ENCODE measurements at places on chromosomes 1 and 21. TPM values are rescaled to one million over a fixed set of nuclear protein-coding genes. Genes with fewer than 3 reads are reported as not detected.
A peak's percentile ranks its signal among the peaks of the same experiment; 100 is the strongest.

APCS gene
- total RNA-seq, result not detected

TTLL7 gene
- 1.3 TPM for total RNA-seq

MTARC2 gene
- total RNA-seq, result not detected

SLAMF1 gene
- 41.3 TPM for total RNA-seq

CR1L gene
- total RNA-seq, result not detected

DNASE2B gene
- total RNA-seq, result not detected

C1QA gene
- 0.61 TPM for total RNA-seq

DIO1 gene
- total RNA-seq, result not detected

AIRE gene
- not detected for total RNA-seq

NTMT2 gene
- not detected for total RNA-seq

ARHGEF19 gene
- total RNA-seq, result 10.2 TPM

TCHH gene
- total RNA-seq, result 0.08 TPM

CASQ1 gene
- not detected for total RNA-seq

PPM1J gene
- total RNA-seq, result not detected

DNA sequence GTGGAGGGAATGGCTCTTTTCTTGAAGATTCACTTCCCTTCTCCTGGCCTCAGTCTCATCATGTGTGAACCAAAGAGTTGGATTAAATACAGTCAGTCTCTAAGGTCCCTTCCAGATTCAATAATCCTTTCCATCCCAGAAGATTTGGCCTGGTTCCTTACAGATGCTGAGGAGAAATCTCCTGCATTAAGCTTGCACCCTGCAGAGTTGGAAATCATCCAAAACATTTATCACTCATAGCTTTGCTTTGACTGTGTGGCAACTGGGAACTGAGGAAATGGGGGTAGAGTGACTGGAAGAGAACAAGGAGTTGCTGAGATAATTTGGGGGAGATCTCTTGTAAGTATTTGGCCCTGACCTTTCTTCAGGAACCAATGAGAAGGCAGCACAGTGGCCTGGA lies 220.5 kb upstream of the SGIP1 start:
- DNase-seq, result no peak

GRCh38 chr21:31911138-31911907 lies 38.5 kb downstream of the HUNK start:
- no peak for DNase-seq

GRCh38 chr1:36992139-36992943 lies 42.0 kb downstream of the GRIK3 start:
- no peak for DNase-seq

DNA sequence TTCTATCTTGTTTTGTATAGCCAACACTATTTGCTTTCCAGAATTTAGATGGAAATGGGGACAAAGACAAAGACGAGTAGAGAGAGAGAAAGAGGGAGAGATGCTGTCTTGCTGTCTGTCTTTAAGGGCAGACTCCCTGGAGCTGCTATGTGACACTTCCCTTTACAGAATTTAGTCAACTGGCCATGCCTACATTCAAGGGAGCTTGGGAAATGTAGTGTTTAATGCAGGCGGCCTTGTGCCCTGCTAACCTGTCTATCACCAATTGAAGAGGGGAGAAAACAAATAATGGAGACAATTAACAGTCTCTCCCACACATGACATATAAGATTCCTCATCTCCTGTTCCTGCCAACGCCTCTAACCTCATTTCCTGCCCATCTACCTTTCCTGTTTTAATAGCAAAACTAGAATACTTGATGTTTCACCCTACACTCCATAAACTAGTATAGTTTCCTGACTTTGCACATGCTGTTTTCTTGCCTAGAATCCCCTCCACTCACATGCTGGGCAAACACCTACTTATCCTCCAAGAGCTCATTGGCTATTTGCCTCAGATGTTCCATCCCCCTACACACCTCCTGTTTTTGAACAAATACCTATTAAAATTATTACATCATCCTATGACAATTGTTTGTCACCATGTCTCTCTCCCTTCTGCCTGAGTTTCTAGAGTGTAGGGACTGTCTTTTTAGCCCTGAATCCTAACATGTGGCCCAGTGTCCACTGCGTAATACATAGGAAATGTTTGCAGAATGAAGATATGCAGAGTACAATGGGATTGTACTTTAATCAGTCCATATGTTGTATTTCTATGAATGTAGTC lies 117.2 kb downstream of the SLC25A24 start:
- no peak for DNase-seq

DNA sequence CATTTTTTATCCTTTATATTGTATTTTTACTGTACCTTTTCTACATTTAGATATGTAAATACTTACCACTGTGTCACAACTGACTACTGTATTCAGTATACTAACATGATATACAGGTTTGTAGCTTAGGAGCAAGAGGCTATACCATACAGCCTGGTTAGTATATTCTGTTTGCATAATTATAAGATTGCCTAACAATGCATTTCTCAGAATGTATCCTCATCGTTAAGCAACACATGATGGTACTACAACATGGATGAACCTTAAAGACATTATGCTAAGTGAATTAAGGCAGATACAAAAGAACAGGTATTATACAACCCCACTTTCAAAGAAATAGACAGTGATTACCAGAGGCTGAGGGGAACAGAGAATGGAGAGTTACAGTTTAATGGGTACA lies 62.7 kb downstream of the RUSC1 start:
- DNase-seq, result no peak

DNA sequence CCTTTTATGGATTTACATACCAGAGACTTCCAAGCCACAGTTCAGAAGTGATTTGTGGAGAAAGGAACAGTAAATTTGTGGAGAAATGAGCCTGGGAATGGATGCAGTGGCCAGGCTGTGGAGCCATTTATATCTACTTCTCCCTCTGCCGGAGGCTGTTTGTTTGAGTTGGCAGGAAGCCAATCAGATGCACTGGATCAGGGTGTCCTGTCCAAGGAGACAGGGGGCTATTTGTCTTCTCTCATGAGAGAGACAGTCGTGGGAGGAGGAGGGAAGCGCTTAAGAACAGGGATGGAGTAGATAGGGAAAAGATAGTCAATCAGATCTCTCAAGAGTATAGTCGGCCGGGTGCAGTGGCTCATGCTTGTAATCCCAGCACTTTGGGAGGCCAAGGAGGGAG lies 2.8 kb upstream of the HAPLN2 start:
- DNase-seq, result no peak

GRCh38 chr1:21659099-21659923 lies 9.8 kb downstream of the RAP1GAP start:
- DNase-seq, result peak; percentile 91

- no peak for DNase-seq
These were observed 9.4 kb upstream of the S100A8 start for GRCh38 chr1:153400244-153400643.

DNA sequence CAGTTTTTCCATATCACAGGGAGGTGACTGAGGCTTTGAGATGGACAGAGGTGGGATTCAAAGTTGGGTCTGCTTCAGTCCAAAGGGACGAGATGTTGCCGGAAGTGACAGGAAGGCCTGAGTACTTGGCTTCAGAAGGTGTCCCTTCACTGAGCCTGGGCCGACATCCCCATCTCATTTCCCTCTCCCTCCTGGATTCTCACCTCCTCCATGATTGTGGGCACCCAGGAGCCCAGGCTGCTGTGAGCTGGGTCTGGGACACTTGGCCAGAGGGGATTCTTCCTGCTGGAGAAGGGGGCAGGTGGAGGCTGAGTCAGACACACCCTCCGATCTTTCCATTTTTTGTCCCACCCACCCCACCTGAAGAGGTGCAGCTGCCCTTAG lies 2.8 kb upstream of the MRPS15 start:
- DNase-seq, result no peak

- no peak for DNase-seq
These were observed 4.5 kb downstream of the KRTCAP2 start for GRCh38 chr1:155168456-155169210.

GRCh38 chr1:160907976-160908375 lies 23.0 kb upstream of the ITLN1 start:
- DNase-seq, result no peak

DNA sequence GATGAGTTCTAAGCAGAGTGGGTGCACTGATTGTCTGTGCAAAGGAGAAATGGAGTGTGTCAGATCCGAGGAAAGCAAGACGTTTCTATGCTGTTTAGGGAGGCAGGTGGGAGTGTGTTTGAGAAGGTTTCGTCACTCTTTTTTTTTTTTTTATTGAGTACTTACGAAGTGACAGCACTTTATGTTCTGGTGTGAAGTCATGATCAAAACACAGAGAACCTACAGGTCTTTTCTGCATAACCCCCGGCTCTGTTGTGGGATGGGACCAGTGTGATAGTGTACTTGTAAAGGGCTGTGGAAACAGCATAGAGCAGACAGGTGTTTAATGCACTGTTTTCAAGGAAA lies 26.7 kb downstream of the MIA3 start:
- no peak for DNase-seq

DNA sequence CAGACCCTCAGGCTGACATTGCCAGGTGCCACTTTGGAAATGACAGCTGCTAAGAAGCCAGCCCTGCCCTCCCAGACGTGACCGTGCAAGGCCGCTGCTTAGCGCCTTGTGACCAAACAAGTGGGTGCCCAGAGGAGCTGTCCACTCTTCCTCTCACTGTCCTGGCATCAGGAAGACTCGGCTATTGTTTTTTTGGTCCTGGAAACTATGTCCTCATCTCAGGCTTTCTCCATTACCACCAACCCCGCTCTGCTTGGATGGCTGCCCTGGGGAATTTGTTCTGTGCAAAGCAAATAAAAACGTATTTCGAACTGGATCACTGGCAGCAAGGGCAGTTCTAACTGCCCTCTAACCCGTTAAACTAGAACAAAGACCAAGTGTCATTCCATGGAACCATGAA lies 13.7 kb upstream of the TENT5C start:
- DNase-seq, result no peak

- DNase-seq, result no peak
These were observed 21.5 kb upstream of the SLC25A34 start for GRCh38 chr1:15714406-15715136.

DNA sequence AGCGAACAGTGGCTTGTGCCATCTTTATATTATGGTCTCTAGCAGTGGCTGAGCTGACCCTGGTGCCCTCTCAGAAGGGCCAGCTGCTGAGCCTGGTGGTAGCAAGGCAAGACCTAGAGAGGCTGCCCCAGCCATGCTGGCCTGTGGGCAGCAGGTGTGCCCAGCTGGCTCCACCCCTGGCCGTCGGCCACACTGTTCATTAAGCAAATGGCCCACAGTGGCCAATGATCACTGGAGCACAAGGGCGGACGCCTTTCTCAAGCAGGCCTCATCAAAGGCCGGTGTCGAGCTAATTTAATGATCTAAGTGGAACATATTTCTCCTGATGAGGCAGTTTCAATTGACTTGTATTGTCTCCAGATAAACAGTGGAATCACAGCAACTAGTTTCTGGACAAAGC lies 89.4 kb downstream of the GRIK3 start:
- no peak for DNase-seq

DNA sequence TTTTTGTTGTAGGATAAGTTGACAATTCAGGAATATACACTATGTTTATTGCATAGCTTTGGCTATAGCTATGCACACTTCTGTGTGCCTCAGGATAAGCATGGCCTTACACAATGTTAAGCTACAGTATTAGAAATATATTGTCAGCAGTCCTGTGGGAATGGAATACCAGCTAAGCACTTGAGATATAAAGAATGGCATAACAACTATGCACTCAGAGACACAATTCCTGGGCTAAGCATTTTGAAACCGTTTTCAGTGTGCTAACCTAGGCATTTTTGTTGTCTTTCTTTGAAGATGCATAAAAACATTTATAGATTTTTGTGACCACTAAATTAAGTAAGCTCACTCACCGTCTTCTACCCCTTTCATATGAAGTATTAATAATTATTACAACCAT lies 46.8 kb downstream of the TMPRSS15 start:
- no peak for DNase-seq

DNA sequence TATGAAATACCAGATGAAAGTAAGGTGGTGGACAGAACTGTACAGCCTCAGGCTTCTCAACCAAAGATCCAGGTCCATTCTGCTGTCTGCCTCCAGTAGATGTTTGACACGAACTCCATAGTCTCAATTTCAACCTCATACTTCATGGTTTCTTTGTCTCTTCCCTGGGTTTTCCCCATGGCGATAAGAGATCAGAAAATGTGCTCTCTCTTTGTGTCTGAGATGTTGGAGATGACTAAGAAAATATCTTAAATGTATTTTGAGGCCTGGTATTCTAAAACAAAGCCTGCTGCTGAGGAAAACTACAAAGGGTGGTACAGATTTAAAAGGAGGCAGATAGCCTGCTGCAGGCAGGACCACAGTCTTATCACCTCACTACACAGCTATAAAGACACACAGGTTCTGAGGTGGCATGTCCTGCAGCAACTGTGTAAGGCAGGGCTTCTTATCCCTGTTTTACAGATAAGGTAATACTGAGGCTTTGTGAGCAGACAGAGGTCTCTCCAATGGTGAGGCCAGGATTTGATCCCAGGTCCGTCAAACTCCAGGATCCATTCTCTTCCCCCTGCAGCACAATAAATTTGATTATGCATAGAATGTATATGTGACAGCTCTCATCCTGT lies 40.0 kb upstream of the CACNA1E start:
- no peak for DNase-seq

GRCh38 chr21:21530680-21531079 lies 532.5 kb downstream of the NCAM2 start:
- DNase-seq, result no peak

GRCh38 chr1:51101976-51102375 lies at the start of gene C1orf185:
Gene C1orf185 (plus strand): TSS chr1:51102228. CDS start chr1:51102234, 6 bp downstream.
- DNase-seq, result no peak

DNA sequence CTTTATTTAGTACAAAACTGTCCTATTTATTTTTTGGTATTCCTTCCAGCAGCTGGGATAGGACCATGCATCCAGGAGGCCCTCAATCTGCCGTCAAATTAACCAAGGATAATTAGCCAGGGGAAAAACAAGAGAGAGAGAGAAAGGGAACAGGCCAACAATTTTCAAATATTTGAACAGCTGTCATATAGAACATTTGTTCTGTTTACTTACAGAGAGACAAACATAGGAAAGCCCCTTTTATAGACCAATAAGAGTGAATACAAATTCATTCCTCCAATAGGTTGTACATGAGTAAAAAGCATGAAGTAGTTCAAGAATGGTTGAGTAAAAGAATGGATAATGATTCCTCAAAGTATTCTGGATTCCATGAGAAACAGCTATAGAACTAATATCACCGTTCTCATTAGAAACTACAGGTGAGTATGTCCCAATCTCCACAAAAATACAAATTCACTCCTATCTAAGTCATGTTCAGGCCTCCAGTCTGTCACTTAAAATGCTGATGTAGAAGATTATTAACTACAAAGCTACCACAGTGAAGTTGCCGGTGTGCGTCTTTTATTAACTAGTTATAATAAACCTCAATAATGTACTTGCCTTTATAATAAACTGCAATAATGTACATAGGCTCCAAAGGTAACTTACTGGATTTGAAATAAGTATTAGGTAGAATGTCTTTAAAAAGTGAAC lies 64.8 kb upstream of the GNG4 start:
- no peak for DNase-seq
